IMR-90 (cell line): ENCODE measurements at places on chromosomes 11 and 22. TPM values are rescaled to one million over a fixed set of nuclear protein-coding genes. Genes with fewer than 3 reads are reported as not detected.

TRIM21 gene
- 18.6 and 19.2 TPM in 2 replicates for total RNA-seq

DNA sequence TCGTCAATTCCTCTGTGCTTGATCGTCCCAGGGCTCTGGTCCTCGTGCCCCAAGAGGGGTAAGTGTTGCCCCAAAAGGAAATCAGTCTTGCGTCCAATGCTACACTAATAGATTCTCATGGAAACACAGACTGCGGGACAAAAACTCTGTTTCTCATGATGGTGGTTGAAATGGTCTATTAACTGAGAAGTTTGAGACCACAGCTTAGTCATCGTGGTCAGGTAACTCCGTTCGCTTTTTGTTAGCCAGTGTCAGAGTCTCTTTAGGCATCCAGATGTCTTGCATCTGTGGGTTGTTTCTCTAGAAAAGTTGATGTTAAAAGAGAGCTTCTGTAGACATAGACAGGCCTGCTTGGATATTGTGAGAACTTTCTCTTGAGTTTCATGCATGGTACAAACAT lies 104.6 kb upstream of the SORL1-AS1 start:
- no peaks in the 10 kb centered on the region for H3K4me1 ChIP-seq
- no peak overlapping the region for H3K4me3 ChIP-seq
- peak; percentile 32 for DNase-seq
- H3K27me3 ChIP-seq = no peaks in the 10 kb centered on the region; the same call in none of the 2 replicates
- no peak overlapping the region for H3K27ac ChIP-seq

DNA sequence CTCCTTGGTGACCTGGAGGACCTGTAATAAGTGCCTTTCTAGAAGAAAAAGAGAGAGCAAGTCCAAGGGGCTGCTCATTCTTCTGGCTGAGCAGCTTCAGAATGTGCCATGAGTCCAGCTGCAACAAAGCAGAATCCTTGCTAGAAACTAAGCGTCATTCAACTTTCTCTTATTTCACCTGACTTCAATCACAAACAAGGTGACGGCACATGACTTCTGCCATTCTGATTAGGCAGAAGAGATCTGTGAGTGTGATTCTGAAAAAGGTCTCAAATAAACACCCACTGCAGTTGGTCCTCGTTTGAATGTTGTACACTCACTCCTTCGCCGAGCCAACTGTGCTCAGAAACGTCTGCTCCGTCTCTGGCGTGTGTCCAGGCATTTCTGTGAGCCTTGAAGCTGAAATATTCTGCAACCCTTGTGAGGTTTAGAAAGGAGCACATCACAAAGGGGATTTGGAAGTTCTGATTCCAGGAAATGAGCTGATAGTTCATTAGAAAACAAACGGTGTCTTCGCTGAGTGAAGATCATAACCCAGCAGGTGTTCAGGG lies 623.8 kb upstream of the KIRREL3 start:
- peak; percentile 6 for DNase-seq
- H3K4me1 ChIP-seq = no peaks in the 10 kb centered on the region
- H3K27ac ChIP-seq = no peak overlapping the region
- no peak overlapping the region for H3K4me3 ChIP-seq

DNA sequence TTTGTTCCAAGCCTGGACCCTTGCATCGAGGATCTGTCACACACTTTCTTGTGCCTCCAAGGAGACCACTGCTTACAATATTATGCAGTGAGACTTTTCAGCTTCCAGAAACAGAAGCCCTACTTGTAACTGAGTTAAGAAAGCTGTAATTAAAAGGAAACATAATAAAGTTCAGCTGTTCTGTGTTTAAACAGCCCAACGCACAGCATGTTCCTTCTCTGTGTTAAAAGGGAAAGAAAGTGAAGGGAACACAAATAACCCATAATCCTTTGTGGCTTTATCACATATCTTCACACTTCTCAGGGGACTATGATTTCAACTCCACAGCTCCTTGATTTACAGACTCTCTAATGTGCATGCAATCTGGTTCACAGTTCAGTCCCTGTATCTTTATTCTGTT lies 200.3 kb upstream of the MTNR1B start:
- H3K27me3 ChIP-seq = no peaks in the 10 kb centered on the region
- DNase-seq = no peak
- H3K27ac ChIP-seq = no peak overlapping the region
- H3K36me3 ChIP-seq = no peaks in the 10 kb centered on the region
- no peaks in the 10 kb centered on the region for H3K4me1 ChIP-seq

GRCh38 chr11:124943254-124943616 lies 7.4 kb upstream of the HEPACAM start:
- no peak overlapping the region for H3K27ac ChIP-seq
- H3K36me3 ChIP-seq = no peaks in the 10 kb centered on the region
- no peak for DNase-seq

DNA sequence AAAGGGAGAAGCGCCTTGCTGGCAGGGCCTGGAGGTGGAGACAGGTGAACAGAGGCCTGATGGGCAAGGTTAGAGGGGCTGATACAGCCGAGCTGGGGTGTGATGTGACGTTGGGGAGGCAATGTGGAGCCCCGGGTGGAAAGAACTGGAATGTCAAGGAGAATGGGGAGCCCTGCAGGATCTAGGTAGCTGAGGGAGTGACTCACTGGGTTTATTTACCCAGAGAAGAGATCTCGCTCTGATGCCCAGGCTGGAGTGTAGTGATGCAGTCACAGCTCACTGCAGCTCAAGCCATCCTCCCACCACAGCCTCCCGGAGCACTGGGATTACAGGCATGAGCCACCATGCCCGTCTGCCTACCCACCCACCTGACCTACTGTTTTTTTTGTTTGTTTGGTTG lies 1.9 kb upstream of the CYB5R3 start:
- peak; percentile 69 for DNase-seq
- H3K4me1 ChIP-seq = peaks cover 22% of the 10 kb centered on the region
- no peaks in the 10 kb centered on the region for H3K27me3 ChIP-seq
